ENCODE measurements at places on chromosomes 4 and X.

DNA sequence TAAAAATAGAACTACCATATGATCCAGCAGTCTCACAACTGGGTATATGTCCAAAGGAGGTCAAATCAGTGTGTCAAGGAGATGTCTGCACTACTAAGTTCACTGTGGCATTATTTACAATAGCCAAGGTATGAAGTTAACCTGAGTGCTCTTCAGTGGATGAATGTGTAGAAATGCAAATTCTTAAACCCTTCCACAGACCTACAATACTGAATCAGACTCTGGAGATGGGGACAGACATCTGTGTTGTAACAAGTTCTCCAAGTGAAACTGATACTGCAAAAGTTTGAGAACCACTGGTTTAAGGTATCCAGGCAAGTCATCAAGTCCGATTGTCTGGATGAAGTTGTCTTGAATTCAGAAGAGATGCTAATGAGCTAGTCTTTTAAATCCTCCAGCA lies 38.5 kb downstream of the SMAD1 start:
- DNase-seq, result no peak

DNA sequence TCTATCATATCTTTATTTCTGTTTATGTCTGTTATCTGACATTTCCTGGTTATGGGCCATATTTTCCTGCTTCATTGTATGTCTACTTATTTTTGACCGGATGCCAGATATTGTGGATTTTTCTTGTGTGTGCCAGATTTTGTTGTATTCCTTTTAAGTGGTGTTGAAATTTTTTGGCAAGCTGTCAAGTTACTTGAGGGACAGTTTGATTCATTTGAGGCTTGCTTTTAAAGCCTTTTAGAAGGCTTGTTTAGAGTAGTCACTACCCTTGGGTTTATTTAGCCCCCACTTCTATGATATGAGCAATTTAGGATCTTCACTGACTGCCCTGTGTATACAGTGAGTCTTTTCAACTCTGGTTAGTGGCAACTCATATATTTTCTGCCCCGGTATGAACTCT lies 29.2 kb upstream of the NPY2R start:
- no peak for DNase-seq

DNA sequence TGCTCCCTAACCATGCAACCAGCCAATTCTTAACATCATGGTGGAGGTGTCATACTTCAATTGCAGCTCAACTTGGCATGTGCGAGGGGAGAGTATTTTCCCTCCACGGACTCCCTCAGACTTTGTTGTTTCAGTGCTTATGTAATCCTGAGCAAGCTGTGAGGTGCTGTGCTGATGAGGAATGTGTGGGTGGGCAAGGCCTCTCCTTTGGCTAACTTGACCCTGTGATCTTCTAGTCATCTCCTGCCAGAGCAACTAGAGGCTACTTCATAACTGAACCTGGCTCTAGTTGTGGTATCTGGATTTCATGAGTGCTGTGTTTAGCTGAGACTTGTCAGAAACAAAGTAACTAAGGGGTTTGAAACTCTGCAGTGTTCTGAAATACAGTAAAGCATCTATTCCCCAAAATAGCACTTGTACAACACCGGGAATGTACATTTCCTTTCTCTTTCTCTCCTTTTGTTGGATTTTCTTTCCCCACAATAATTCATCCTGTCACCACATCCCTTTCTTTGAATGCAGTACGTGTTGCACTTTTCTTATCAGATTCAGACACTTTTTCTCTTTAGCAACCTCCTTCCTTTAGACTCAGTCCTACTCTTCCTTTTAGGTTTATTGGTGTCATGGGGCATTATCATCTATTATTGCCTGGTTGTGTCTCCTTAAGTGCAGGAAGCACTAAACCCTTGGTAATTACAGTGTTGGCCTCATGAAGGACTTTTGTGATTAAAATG lies 415.2 kb upstream of the NR3C2 start:
- no peak for DNase-seq

- no peak for DNase-seq
These were observed 6.6 kb downstream of the FAM3A start for GRCh38 chrX:154509455-154509854.

All from lower leg skin (tissue), 4 donors.